ENCODE measurements at places on chromosomes 5 and 9.

DNA sequence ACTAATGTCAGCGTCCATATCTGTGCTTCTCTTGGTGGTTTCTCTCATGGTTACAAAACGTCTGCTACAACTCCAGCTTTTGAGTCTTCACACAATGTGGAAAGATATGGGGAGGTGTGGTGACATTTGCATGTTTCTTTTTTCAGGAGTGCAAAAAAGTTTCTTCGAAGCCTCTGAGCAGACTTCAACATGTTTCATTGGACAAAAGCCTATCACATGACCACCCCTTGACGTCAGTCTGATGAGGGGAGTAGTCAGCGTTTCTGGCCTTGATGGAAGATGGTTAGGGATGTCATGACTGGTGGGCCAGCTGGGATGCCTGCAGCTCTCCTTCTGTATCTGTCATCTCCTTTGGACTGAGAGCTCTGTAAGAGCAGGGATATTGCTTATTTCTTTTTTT, 61.4 kb downstream of the PTPDC1 start:
- DNase-seq, result no peak

DNA sequence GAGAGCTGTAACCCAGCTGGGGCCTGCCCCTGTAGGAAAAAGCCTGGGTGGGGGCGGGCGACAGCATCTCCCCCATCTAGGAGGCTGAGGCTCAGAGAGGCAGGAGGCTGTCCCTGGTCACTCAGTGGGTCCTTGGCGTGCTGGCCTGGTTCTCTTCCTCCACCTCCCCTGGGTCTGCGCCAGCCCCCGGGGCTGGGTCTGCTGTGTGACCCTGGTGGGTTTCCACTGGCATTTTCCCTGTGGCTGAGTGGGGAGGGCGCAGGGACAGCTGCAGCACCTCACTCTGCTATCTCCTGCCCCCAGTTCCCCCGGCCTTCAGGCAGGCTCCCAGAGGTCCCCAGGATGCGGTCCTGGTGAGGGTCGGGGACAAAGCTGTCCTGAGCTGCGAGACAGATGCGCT, 59.5 kb upstream of the ASS1 start:
- no peak for DNase-seq

- no peak for DNase-seq
These were observed 22.3 kb downstream of the RXRA start for GRCh38 chr9:134348404-134349155.

DNA sequence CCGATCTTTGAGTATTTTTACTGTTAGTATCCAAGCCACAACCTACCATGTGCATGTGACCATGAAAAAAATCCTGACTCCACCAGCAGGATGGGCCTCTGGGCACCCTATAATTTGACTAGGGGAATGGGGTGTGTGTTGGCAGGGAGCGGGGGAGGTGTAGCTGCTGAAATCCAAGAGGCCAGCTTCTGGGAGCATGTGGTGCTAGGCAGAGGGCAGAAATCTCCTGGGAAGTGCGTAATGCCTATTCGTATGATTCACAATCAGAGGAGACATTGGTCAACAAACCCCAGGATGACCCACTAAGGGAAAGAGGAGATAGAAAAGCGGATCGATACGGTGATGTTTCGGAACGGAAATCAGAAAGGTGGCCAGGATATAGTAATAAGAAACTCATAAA, 149.9 kb downstream of the ARSB start:
- no peak for DNase-seq

GRCh38 chr9:113648048-113648447, 184.5 kb downstream of the RGS3 start:
- DNase-seq, result no peak

GRCh38 chr5:113264046-113264445, 170.7 kb downstream of the TSSK1B start:
- no peak for DNase-seq

GRCh38 chr9:17082343-17083064, 52.3 kb upstream of the CNTLN start:
- no peak for DNase-seq

DNA sequence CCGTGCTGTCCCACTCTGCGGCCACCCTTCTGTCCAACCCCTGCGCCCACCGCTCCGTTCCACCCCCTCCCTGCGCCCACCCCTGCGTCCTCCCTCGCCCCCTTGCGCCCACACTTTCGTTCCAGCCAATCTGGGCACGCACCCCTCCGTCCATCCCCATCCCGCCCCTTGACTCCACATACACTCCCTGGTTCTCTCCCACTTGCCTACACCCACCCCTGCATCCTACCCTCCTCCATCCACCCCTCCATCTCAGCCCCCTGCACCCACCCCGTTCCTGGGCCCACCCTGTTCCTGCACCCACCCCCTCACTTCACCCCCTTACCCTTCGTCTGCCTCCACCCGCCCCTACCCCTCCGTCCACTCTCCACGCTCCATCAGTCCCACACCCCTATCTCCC, 7.0 kb downstream of the ADAMTS13 start:
- no peak for DNase-seq

DNA sequence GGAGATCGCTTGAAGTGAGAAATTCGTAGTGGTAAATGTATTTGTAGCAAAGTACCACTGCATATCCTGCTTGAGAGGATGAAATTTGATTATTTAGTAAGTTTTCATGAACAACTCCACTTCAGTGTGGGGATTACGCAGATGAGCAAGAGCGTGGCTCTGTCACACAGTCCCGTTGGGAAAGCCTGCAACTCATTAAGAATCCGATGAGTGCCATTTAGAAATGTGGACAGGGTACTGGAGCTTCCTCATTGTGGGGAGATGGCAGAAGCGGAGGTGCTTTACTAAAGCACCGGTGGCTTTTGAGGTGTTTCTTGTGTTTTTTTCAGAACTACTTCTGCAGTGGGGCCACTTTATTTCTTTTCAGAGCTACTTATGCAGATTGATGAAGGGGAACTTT, 1.4 kb downstream of the TJP2 start:
- DNase-seq, result no peak

DNA sequence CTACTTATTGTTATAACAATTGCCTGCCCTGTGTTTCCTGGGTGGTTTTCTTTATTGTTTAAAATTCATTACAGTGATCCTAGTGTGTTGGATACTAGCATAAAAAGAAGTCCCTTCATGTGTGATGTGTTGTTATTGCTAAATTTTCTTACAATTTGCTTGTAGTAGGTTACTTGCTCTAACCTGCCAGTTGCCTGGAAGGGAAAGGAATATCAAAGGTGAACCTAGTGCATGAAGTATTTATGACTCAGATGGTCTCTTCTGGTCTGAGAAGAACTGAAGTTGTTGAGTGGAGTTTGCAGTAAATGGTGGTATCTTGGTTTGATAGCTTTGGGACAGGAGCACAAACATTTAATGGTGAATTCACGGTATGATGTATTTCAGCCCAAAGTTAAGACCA, 58.0 kb downstream of the SH3GL2 start:
- DNase-seq, result no peak

DNA sequence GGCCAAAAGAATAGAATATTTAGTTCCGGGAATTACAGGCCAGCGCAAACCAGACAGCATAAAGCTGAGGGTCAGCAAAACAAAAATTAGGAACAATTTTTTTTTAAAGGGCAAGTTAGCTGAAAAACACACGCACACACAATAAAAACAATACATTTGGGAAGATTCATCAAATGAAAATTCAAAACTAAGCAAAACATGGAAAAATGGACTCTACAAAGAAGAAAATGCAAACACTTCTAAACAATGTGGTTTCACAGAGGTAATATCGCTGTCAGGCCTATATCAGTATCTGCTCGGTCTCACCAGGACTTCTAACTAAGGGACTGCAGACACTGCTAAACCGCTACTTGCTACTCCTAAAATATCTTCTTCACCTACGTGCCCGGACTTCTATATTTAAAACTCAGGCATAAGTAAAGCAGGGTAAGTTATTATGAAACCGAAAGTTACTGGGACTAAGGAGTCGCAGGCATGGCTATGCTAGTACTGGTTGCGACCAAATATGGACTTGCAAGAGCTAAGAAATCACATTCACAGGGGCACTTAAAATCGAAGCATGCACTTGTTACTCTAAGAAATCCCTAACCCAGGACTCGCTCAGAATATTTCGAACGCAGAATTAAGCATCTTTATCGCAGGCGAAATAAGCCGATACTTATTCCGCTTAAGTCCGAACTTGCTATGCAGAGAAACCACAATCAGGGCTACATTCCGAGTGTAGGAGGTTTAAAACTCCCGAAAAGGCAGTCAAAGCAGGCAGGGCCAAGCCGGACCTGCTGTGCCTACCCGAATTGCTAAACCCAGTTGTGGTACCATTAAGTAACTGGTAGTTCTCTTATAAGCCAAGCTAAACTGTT, 2.3 kb downstream of the ANXA2R start:
- no peak for DNase-seq

DNA sequence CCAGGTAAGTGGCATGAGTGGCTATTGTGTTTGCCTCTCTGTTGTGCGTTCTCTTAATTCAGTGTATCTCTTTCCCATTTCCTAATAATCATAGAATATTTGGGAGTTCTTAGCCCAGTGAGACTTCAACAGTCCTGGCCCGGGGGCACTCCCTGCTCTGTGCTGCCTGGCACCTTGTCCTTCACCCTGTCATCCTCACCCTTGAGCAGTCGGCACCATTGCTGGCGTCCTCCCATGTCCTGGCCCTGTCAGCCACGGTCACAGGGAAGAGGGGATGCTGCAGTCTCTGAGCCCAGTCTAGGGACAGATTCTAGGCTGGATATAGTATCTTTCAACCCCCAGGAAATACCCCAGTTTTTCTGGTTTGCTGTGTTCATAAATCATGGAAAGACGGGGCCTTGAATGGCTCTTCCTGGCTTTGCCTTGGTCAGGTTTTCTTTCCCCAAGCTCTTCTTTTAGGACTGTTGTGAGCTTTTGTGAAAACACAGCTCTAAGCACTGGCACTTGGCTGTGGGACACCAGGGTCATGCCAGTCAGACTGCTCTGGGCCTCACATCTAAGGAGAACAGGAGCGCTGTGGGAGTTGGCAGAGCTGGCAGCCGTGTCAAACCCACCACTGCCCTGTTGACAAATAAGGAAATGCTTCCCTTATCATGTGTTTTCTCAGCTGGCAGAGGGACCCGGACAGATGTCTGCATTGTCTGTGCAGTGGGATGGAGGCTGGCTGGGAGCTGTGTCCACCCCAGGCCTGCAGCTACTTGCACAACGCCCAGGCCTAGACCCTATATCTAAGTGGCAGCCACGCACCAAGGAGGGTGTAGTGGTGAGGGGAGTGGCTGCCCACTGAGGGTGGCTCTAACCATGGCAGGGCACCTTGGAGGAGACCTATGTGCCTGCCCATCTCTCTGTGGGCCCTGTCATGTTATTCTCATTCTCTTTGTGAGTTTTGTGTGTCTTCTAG, 378.6 kb downstream of the ICE1 start:
- DNase-seq, result no peak

GRCh38 chr5:127040796-127041520, 10.6 kb upstream of the MARCHF3 start:
- no peak for DNase-seq

DNA sequence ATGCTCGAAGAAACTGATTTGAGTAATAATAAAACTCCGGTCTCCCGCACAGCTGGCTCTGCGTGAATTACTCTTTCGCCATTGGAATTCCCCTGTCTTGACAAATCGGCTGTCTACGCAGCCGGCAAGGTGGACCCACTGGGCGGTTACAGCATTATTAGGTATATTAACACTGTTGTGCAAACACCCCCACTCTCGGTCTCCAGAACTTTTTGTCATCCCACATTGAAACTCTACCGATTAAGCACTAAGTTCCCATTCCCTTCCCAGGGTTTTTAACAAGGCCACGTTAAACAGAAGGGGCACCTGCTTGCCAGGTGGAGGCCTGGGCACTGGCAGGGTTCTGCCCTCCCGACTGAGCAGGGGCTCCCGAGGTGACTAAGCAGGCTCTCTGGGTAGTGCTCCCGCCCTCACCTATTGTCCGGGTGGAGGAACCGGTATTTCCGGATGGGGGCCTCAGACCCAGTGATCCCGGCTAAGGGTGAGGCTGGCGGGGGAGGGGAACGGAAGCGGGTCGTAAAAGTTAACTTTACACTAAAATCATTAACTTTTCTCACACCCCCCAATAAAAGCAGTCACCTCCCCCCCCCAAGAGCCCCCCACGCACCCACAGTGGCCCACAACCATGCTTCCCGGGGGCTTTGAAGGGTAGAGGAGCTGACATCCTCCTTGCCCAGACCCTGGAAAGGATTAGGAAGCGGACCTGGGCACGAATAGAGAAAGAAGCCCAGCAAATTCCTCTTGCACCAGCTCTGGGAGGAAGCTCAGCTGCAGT, 53.5 kb upstream of the TJP2 start:
- no peak for DNase-seq

DNA sequence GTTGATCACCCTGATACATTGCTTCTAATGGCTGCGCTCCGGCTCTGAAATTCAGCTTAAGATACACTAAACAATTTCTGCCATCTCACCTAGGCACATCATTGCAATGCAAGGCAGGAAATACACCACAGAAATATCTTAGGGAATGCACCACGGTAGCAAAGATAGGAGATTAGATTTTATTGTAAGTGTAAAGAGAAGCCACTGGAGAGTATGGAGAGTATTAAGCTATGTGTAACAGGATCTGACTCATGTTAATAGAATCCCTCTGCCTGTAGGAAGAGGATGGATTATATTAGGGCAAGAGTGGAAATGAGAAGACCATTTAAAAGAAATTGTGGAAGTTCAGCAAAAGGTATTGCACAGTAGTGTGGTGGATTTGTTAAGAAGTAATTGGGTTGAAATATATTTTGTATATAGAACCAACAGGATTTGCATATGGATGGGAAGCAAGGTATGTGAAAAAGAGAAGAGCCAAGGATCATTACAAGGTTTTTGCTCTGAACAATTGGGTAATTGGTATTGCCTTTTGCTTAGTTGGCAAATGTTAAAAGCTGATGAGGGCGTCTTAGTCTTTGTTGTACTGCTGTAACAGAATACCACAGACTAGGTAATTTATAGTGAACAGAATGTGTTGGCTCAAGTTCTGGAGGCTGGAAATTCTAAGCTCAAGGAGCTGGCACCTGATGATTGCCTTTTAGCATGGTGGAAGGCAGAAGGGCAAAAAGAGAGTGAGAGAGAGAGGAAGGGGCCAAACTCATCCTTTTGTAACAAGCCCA, 636.1 kb downstream of the PSAT1 start:
- no peak for DNase-seq

DNA sequence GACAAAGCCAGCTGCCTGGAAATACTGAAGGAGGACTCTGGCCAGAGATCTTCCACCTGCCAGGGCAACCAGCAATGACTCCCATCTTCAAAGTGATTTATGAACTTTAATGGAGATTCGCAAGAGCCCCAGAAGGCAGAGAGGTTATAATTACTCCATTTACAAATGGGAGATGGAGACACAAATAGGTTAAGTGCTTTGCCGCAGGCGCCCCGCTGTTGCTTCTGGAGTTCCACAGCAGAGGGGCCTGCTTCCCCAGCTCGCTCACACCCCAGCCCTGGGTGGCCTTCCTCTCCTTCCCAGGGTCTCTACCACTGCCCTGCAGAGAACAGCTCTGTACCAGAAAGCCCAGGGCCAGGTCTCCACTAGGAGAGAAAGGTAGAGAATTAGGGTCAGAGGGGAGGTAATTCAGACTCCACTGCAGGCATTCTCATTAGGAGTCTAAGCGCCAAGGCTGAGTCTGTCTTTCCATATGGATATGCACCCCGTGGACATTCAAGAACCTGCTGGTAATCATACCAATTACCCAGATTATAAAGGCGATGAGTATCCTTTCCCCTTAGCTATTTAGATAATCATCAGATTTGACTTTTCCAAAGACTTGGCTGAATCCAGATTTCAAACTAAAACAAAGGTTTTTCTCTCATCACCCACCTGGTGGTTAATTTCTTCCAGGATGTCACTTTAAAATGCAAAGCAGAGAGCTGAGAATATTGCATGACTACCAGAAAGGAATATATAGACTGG, 157.6 kb upstream of the TUT7 start:
- DNase-seq, result no peak

All from stimulated activated CD4-positive, alpha-beta T cell treated with anti-CD3 and anti-CD28 coated beads, Interleukin-12 subunit alpha, Interleukin-12 subunit beta, amount 100 ng/mL, for 24 hours (primary cell).